ENCODE measurements at places on chromosomes 12 and 14. TPM values are rescaled to one million over a fixed set of nuclear protein-coding genes. Genes with fewer than 3 reads are reported as not detected.

Gene PTHLH
- 10.2 TPM for total RNA-seq

Gene COX8C
- not detected for total RNA-seq

Gene AHNAK2
- total RNA-seq = 33.0 TPM

Gene NGB
- not detected for total RNA-seq

Gene RAB3IP
- total RNA-seq = 7.9 TPM

Gene ANKRD33
- under 0.01 TPM for total RNA-seq

Gene MMP19
- total RNA-seq = 2.5 TPM

Gene BMP4
- 10.7 TPM for total RNA-seq

Gene BCL7A
- 7.0 TPM for total RNA-seq

Gene CBLN3
- 1.5 TPM for total RNA-seq

Gene ESPL1
- total RNA-seq = 10.0 TPM

Gene PLEKHD1
- not detected for total RNA-seq

Gene AMN
- 0.56 TPM for total RNA-seq

Gene CCDC184
- 0.96 TPM for total RNA-seq

Gene PRH2
- not detected for total RNA-seq

Gene CIROP
- not detected for total RNA-seq

Gene ZDHHC22
- not detected for total RNA-seq

Gene FAIM2
- total RNA-seq = 1.7 TPM

Gene MYF6
- total RNA-seq = not detected

Gene TTC6
- not detected for total RNA-seq

Gene TEX52
- total RNA-seq = not detected

Gene ASB2
- under 0.01 TPM for total RNA-seq

Gene CLEC7A
- total RNA-seq = not detected

Gene JAG2
- 0.58 TPM for total RNA-seq

Gene TAC3
- not detected for total RNA-seq

Gene C14orf132
- 20.9 TPM for total RNA-seq

Gene HOXC6
- under 0.01 TPM for total RNA-seq

Gene PIANP
- under 0.01 TPM for total RNA-seq

Gene DPPA3
- total RNA-seq = not detected

Gene STK38L
- total RNA-seq = 25.7 TPM

Gene ACSS3
- 6.3 TPM for total RNA-seq

Gene ANKRD52
- total RNA-seq = 18.0 TPM

Gene RAPGEF3
- 5.1 TPM for total RNA-seq

Gene ITGB7
- 0.56 TPM for total RNA-seq

Gene ATG14
- total RNA-seq = 9.0 TPM

Gene SPX
- 0.38 TPM for total RNA-seq

Gene CAPZA3
- total RNA-seq = not detected

Gene DEPDC4
- 1.7 TPM for total RNA-seq

Gene CLEC1B
- total RNA-seq = not detected

Gene KLRC2
- not detected for total RNA-seq

Gene TMEM229B
- 4.5 TPM for total RNA-seq
